ENCODE measurements at places on chromosomes 16 and 17. TPM values are rescaled to one million over a fixed set of nuclear protein-coding genes. Genes with fewer than 3 reads are reported as not detected.

Gene CES3
- 10.8 TPM for total RNA-seq

Gene C16orf46
- total RNA-seq, result 1.7 TPM

GRCh38 chr17:81536299-81537290, 8.4 kb downstream of the FSCN2 start:
- DNase-seq, result no peak

- DNase-seq, result no peak
Observed at GRCh38 chr16:89575247-89576152, at the start of gene CPNE7. Gene CPNE7 (plus strand): TSS chr16:89575758. CDS start chr16:89575898, 140 bp downstream.

GRCh38 chr16:29146266-29146665, 161.4 kb downstream of the LAT start:
- DNase-seq, result no peak

GRCh38 chr17:9553181-9553580, 22.4 kb downstream of the STX8 start:
- no peak for DNase-seq

DNA sequence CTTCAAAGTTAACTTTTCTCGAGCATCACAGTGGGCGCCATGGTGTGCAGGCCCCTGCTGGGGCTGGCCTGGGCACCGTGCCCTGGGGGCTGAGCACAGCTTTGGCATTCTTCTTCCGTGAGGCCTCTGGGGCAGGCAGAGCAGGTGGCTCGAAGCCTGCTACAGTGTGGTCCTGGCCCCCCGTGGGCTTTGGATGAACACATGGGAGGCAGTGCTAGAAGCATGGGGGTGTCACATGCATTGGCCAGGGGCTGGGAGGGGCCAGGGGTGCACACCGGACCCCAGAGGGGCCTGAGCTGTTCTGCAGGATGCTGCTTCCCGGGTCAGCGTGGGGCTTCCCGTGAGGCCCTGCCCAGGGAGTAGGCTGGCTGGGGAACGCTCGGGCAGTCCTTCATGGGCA, 12.1 kb upstream of the C16orf74 start:
- DNase-seq, result no peak

GRCh38 chr17:63975541-63976092, 2.9 kb upstream of the SCN4A start:
- DNase-seq, result no peak

DNA sequence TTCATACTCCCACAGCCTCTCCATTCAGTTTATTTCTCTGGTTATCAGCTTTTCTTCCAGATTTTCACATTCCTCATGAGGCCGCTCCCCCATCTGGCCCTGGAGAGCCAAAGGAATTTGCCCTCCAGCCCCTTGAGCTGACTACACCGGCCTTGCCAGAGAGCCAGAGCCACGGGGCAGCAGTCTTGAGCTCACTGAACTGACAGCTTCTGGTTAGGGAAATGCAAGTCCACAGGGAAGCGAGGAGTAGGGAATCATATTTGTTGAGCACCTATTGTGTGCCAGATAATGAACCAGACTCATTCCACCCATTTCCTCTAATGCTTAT, 102.4 kb downstream of the ABCC12 start:
- DNase-seq, result no peak

GRCh38 chr16:56866955-56867830, 2.2 kb downstream of the SLC12A3 start:
- peak; percentile 43 for DNase-seq

DNA sequence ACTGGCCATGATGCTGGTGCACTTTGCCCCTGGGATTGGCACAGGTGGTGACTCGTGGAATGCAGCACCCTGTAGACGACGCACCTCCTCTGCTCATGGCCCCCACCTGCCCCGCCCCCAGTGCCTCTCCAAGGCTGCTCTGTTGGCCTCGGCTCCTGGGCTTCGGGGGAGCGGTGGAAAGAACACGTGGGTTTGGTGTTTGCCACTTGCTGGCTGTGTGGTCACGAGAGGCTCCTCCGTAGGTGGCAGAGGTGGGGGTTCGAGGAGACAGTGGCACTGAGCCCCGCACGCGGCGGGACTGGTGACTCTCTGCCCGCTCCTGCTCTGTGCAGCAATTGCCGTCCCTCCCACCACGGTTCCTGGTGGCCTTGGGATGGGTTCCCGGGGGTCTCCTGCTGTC, 82.8 kb upstream of the ZNF750 start:
- no peak for DNase-seq

- DNase-seq, result no peak
Observed at GRCh38 chr17:17359271-17359670, 56.1 kb downstream of the NT5M start.

DNA sequence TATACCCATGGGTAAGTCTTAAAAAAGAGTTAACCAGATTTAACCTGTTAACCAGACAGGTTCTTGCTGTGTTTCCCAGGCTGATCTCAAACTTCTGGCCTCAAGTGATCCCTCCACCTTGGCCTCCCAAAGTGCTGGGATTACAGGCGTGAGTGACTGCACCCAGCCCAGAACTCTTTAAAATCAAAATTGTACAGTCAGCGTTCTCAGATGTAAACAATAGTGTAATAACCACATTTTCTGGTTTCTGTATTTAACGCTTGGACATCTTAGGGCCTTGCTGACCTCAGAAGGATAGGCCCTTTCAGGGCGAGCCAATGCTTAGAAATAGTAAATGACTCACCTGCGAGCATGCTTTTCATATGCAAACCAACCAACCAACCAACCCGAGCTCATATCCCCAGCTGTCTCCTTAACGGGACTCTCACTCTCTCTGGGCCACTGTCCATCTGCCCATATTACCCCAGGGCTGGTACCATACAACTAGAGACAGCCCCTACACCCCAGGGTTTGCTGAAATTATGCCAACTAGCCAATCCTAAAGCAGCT, 415.0 kb upstream of the XYLT1 start:
- DNase-seq, result no peak

Data from HCT116 (cell line).